ENCODE measurements at places on chromosomes 3 and 15.
A peak's percentile ranks its signal among the peaks of the same experiment; 100 is the strongest.

DNA sequence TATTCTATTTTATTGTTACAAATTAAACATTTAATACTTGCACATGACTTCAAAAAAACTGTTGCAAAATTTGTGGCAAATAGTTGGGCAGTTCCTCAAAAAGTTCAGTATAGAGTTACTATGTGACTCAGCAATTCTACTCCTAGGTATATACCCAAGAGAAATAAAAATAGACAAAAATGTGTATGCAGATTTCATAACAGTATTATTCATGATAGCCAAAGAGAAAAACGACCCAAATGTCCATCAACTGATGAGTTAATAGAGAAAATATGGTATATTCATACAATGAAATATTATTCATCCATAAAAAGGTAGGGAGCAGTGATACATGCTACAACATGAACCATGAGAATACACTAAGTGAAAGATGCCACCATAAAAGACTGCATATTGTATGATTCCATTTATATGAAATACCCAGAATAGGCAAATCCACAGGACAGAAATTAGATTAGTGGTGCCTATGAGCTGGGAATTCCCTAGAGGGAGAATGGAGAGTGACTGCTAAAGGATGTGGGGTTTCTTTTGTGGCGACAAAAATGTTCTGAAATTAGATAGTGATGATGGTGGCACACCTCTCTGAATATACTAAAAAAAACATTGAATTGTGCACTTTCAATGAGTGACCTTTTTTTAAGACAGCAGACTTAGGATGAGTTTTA lies 31.6 kb upstream of the CLASP2 start:
- no peak for DNase-seq

- DNase-seq, result no peak
Measured at GRCh38 chr15:66935688-66936087, 129.7 kb upstream of the SMAD3 start.

DNA sequence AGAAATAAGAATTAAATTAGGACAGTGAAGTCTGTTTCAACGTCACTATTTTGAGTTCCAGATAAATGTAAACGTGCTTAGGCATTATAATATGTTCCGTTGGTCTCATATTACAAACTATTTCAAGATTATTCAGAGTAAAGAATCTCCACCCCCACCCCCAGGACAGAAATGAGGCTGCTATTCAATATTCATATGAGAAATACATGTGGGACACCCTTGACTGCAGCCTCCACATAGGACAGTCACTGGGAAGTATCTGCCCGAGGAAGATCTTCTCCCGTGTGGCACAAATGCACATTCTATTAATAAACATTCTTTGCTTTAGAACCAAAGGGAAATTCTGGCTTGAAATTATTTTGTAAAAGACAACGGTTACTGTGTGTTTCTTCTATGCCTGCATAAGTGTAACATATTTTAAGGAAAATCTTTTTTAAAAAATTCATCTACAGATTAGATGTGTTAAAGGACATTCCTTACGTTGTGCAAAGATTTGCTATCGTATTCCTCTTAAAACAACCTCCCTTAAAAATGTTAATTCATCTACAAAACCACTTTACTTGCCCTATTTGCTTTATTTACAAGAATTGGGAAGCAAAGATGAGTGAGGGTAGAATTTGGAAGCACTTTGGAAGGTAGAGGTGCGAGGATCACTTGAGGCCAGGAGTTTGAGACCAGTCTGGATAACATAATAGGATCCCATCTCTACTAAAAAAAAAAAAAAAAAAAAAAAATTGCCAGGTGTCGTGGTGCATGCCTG lies 148.3 kb upstream of the SOX14 start:
- DNase-seq, result no peak

- DNase-seq, result no peak
Measured at GRCh38 chr3:154316974-154317767, 7.1 kb downstream of the DHX36 start.

DNA sequence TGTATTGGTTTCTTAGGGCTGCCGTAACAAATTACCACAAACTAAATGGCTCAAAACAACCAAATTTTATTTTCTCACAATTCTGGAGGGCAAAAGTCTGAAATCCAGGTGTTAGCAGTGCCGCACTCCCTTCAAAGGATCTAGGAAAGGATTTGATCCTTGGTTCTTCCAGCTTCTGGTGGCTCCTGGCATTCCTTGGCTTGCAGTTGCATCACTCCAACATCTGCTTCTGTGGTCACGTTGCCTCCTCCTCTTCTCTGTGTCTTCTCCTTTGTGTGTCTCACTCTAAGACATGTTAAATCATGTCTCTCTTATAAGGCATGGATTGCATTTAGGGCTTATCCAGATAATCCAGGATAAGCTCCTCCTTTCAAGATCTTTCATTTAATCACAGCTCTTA lies 262.2 kb downstream of the MEX3B start:
- no peak for DNase-seq

- no peak for DNase-seq
Measured at GRCh38 chr15:64476550-64476949, 16.2 kb downstream of the ZNF609 start.

GRCh38 chr15:89455535-89455934 lies 40.8 kb downstream of the RHCG start:
- DNase-seq, result no peak

DNA sequence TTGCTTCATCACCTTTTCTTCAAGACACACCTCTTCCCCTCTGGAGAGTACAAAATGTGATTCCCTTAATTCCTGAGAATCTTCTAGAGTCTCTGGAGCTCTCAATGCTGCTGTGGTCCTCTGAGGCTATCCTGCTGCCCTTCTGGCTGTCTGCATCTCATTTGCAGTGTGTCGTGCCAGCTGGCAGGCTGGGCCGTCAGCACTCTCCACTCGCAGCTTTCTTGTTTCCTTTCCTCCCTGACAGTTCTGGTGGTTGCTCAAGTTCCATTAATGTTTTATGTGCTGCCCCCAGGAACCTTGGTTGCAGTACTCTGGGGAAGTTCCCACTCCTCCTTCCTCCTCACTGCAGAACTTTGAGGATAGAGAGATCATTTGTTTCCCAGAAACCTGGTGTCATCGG lies 210.8 kb upstream of the ROPN1 start:
- DNase-seq, result no peak

DNA sequence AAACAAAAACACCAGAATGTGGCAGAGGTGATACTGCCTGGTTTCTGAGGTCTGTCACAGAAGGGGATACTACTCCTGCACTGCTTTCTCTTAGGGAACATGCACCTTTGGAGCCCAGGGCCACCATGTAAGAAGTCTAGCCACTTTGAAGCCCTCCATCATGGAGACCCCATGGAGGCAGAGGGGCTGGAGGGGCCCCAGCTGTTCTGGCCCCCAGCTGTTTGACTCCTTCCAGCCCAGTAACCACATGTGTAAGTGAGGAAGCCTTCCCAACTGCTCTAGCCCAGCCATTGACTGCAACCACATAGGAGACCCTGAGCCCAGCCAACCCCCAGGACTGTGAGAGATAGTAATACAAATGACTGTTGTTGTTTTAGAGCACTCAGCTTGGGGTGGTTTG lies 9.0 kb upstream of the IGDCC4 start:
- DNase-seq, result no peak

- no peak for DNase-seq
Measured at GRCh38 chr3:140128217-140128616, 193.2 kb downstream of the CLSTN2 start.

- no peak for DNase-seq
Measured at GRCh38 chr3:71728632-71729342, 3.6 kb upstream of the EIF4E3 start.

GRCh38 chr15:46207341-46207740 lies 572.5 kb downstream of the SQOR start:
- DNase-seq, result no peak

DNA sequence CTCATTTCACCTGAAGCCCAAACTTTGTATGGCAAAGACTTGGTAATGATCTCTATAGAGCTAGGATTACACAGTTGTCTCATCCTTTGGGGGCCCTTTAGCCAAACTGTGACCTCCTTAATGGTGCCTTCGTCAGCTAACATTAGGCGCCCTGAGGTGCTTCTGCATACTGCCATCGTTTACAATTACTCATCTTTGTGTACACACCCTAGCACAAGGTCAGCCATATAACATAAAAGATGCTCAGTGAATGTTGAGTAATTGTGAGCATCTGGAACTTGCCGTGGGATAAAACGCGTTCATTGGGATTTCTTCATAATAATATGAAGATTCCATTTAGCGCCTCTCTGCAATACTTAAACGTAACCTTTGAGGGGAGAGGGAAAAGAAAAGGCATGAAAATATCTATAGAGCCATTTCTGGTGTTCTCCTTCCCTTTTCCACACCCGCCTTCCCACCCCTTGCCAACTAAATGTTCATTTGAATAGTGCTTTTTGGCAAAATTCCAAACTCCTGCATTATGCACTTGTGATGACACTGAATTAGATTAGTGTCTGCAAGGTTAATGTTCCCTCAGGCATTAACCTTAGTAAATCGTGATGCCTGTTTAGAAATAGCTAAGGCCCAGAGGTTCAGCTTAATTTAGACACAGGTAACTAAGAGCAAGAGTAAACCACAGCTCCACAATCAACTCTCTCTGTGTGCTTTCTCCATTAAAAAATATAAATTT lies 990 bp upstream of the ZNF148 start:
- DNase-seq, result no peak

- DNase-seq, result peak; percentile 93
Measured at GRCh38 chr3:131361464-131362421, 19.8 kb upstream of the NUDT16 start.

GRCh38 chr15:99965376-99965775 lies 232.1 kb upstream of the LYSMD4 start:
- DNase-seq, result no peak

- peak; percentile 10 for DNase-seq
Measured at GRCh38 chr3:10594915-10595314, 89.5 kb upstream of the ATP2B2 start.

GRCh38 chr3:152574461-152575079 lies 260.4 kb upstream of the P2RY1 start:
- peak; percentile 24 for DNase-seq

DNA sequence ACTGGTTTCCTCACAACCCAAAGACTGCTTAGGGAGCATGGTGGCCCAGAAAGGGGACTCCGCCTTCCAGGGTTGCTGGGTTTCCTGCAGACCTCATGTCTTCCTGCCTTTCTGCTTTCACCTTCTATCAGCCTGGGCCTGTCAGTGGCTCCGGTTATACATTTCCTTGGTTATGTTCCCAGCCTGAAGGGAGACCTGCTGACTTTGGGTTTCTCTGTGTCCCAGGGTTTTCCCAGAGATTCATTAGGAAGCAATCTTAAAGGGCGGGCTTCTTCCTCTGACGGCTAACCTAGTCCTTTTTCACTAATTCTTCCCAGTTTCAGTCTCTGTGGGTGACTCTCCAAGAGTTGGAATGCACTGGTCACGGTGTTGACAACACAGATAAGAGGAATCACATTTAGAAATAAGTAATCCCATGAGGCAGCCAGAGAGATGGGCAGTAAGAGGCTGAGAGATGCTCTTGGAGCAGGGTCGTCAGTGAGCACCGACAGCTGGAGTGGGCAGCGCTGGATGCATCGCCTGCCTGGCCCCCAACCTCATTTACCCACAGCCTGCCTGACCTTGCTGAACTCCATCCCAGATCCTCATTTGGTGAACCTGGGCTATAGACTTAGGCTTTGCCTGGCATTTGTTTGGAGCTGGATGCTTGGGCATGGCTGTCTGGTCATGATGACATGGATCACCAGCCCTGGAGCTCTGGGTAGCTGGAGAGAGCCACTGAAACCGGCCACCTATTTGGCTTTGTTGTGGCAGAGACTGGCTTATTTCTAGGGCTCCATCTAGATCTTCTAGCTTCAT lies 10.0 kb upstream of the EHD4 start:
- no peak for DNase-seq

DNA sequence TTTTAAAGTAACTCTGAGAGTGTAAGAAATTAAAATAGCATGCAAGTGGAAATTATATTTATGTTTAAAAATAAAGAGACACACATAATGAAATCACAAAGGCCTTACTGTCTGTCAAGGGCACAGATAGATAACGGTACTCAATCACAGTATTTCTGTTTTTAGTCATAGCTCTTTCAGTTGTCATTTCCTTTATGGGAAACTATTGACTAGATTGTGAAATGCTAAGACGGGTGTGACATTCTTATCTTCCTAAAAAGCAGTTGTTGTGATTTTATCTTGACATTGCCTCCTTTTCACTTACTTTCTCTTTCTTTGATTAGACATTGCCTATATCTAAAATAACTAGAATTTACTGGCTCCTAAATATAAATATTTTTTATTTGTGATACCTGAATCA lies 100.1 kb upstream of the PLSCR5 start:
- no peak for DNase-seq

- DNase-seq, result peak; percentile 71
Measured at GRCh38 chr3:98817547-98818041, 54.5 kb downstream of the ST3GAL6 start.

GRCh38 chr3:174346141-174346540 lies 513.0 kb upstream of the NAALADL2 start:
- no peak for DNase-seq

- DNase-seq, result no peak
Measured at GRCh38 chr15:76678766-76679165, 226.4 kb downstream of the SCAPER start.

GRCh38 chr3:123229145-123229544 lies 27.4 kb downstream of the SEC22A start:
- DNase-seq, result no peak

- DNase-seq, result no peak
Measured at GRCh38 chr15:45719490-45719889, 84.7 kb downstream of the SQOR start.

DNA sequence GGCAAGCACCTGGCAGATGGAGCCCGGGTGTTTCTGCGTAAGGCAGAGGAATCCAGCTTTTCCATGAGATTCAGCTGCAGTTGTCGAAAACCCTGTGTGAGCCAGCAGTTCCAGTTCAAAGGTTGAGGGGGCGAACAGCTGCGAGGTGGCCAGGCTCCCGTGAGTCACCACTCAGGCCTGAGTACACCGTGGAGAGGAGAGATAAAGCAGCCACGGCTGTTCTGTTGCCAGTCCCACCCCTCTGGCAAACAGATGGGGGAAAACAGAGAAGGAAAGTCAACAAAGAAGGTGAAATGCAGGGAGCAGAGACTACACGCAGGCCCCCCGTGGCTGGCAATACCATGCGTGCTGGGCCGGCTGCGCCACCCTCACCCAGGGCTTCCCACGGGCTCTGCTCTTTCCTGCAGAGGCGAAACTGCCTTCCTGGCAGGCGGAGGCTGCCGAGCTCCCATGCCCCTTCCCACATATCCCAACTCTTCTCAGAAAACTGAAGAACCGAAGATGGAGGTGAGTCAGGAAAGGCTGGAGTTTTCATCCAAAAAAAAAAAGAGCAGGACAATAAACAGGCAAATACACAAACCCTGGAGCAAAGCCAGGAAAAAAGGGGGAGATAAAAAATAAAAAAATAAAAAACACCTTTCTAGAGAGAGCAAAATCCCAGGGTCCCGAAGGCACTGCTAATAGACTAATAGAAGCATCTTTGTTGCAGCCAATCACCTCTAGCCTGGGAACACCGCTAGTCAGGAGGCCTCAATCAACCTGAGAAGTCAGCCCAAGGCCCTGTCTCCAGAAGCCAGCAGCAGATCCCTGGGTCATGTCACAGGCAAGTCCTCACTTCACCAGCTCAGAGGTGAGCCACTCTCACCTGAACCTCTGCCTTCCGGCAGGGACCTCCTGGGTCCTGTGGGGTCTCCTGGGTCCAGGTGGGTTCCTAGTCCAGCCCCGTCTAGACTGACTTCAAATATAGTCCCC lies 37.7 kb downstream of the FAM174B start:
- peak; percentile 20 for DNase-seq

- no peak for DNase-seq
Measured at GRCh38 chr15:64800476-64800875, 25.0 kb downstream of the PIF1 start.
